ENCODE measurements at places on chromosomes 1 and 21.

DNA sequence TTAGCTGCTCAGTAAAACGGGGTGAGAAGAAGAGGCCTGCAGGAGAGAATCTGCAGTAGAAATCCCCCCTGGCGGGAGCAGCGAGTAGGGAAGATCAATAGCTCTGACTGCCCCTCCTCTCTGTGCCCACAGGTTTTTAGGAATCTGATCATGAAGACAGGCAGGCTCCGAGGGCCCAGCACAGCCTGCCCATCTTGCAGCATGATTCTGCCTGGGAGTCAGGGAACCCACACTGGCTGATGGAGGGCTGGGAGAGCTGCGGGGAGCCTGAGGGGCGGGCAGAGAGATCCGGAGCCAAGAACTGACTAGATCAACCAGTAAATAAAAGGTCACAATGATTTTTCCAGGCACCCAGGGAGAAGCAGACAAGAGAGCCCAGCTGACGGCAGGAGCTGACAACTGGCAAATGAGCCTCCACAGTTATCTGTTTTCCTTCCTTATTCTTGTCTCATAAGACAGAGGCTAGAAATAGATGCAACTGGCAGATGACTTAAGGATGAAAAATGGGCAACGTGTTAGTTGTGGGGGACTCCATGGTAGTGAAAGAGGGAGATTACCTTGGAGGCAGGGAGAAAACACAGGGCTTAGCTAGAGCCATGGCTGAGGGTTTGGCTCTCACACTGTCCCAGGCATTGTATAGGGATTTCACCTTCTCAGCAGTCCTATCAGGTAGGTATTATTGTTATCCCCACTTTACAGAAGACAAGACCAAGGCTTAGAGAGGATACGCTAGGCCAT lies 116.2 kb downstream of the PLXNA2 start:
- DNase-seq = no peak

GRCh38 chr1:226903819-226904716 lies 33.7 kb downstream of the PSEN2 start:
- DNase-seq = no peak

GRCh38 chr1:228781161-228781808 lies 46.0 kb downstream of the RHOU start:
- no peak for DNase-seq

DNA sequence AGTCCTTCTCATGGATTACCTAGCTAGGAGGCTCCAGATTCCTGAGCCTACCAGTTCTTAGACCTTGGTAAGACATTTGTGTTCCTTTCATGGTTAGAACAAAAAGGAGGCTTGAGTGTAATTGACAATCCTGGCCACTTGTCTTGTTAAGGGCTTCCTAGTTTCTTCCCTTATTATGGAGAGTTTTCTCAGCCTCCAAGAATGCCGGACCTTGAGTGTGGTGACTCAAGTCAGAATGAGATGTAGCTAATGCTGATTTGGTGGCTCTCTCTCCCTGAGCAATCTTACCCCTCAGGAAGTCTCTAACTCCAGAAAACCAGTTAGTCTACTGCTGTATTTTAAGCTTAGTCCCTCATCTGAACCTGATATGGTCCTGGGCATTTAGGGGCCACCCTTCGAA lies 14.3 kb downstream of the CHI3L2 start:
- no peak for DNase-seq

Measured in posterior cingulate gyrus (tissue), 11 donors.